ENCODE measurements at places on chromosomes 1 and 21. TPM values are rescaled to one million over a fixed set of nuclear protein-coding genes. Genes with fewer than 3 reads are reported as not detected.

E2F2 gene
- total RNA-seq = 5.4 TPM

WNT3A gene
- total RNA-seq = 0.16 TPM

DPT gene
- total RNA-seq = 0.11 TPM

SLX9 gene
- 81.0 TPM for total RNA-seq

RXRG gene
- not detected for total RNA-seq

RGS1 gene
- total RNA-seq = 0.22 TPM

GRCh38 chr1:18417316-18418269, 63.1 kb upstream of the KLHDC7A start:
- peaks cover 6% of the 10 kb centered on the region for H3K27me3 ChIP-seq
- H3K27ac ChIP-seq = peak overlapping the region; percentile 98
- DNase-seq = no peak
- peaks cover 84% of the 10 kb centered on the region for H3K4me1 ChIP-seq
- peaks cover 23% of the 10 kb centered on the region for H3K36me3 ChIP-seq

DNA sequence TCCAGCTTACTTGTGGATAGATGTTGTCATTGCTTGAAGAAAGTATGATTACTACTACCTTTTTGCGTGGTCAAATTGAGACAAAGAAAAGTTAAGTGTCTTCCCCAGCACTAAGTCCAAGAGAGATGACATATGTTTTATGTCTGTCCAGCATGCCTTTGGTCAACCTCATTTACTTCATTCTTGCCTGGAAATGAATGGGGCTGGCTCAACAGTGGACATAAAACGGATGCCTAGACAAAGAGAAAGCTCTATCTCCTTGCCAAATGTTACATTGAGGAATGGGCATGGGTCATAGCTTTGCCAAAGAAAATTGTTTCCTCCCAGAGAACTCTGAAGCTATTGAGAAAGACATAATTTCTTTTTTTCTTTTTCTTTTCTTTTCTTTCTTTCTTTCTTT, 82.4 kb upstream of the PLPPR4 start:
- DNase-seq = no peak
- no peaks in the 10 kb centered on the region for H3K27me3 ChIP-seq
- H3K27ac ChIP-seq = no peak overlapping the region
- no peaks in the 10 kb centered on the region for H3K36me3 ChIP-seq

- H3K4me3 ChIP-seq = no peak overlapping the region
- no peaks in the 10 kb centered on the region for H3K36me3 ChIP-seq
- DNase-seq = no peak
- H3K4me1 ChIP-seq = peaks cover 9% of the 10 kb centered on the region
Measured at GRCh38 chr1:188325211-188325610, 1496.5 kb downstream of the PLA2G4A start.

- no peak for DNase-seq
- no peak overlapping the region for H3K27ac ChIP-seq
- no peaks in the 10 kb centered on the region for H3K36me3 ChIP-seq
Measured at GRCh38 chr21:15252431-15252830, 187.6 kb upstream of the NRIP1 start.

- DNase-seq = no peak
- H3K4me1 ChIP-seq = no peaks in the 10 kb centered on the region
- H3K36me3 ChIP-seq = no peaks in the 10 kb centered on the region
- H3K27me3 ChIP-seq = no peaks in the 10 kb centered on the region
- no peak overlapping the region for H3K4me3 ChIP-seq
Measured at GRCh38 chr1:246597340-246597739, 31.1 kb downstream of the CNST start.

DNA sequence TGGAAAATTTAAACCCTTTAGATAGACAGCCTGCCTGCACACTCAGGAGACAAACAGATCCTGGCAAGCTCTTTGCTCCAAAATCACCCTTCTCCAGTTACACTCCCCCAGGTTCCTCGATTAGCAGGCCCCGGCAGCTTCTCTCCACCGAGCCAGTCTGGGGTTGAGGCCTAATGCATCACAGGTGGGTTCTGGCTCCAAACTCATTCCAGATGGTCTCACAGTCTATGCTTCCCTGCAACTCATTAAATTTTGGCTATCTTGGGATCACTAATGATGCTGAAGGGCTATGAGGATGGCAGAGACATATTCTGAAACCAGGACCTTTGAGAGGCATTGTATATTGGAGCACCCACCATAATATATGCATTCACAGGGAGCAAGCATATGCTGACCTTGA, 559.8 kb upstream of the USP24 start:
- H3K36me3 ChIP-seq = no peaks in the 10 kb centered on the region
- DNase-seq = no peak
- H3K27ac ChIP-seq = no peak overlapping the region
- H3K4me3 ChIP-seq = no peak overlapping the region

DNA sequence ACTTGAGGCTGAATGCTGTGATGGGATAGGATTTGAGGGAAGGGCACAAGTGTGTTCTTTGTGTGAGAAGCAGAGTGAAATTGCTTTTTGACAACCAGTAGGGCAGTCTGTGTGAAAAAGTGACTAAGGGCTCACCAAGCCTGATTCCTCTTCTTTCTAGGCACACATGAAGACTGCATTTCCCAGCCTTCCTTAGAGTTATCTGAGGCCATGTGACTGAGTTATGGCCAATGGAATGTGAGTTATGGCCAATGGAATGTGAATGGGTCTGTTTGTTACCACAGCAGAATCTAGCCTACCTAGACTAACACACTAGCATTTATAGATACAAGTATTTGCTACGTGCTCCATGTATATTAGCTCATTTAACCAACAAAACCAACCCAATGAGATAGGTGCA, 35.3 kb upstream of the DIRAS3 start:
- H3K27ac ChIP-seq = no peak overlapping the region
- H3K4me3 ChIP-seq = no peak overlapping the region
- H3K4me1 ChIP-seq = no peaks in the 10 kb centered on the region
- H3K27me3 ChIP-seq = no peaks in the 10 kb centered on the region
- DNase-seq = no peak
- no peaks in the 10 kb centered on the region for H3K36me3 ChIP-seq

GRCh38 chr1:50968158-50968820, 1.8 kb upstream of the CDKN2C start:
- H3K4me1 ChIP-seq = peaks cover 18% of the 10 kb centered on the region
- H3K4me3 ChIP-seq = peak overlapping the region; percentile 69
- DNase-seq = peak; percentile 87
- H3K27me3 ChIP-seq = peaks cover 94% of the 10 kb centered on the region

GRCh38 chr21:32578107-32578691, 7.1 kb downstream of the TCP10L start:
- no peak overlapping the region for H3K4me3 ChIP-seq
- no peaks in the 10 kb centered on the region for H3K27me3 ChIP-seq
- peak; percentile 72 for DNase-seq
- H3K36me3 ChIP-seq = no peaks in the 10 kb centered on the region
- H3K4me1 ChIP-seq = peaks cover 8% of the 10 kb centered on the region

DNA sequence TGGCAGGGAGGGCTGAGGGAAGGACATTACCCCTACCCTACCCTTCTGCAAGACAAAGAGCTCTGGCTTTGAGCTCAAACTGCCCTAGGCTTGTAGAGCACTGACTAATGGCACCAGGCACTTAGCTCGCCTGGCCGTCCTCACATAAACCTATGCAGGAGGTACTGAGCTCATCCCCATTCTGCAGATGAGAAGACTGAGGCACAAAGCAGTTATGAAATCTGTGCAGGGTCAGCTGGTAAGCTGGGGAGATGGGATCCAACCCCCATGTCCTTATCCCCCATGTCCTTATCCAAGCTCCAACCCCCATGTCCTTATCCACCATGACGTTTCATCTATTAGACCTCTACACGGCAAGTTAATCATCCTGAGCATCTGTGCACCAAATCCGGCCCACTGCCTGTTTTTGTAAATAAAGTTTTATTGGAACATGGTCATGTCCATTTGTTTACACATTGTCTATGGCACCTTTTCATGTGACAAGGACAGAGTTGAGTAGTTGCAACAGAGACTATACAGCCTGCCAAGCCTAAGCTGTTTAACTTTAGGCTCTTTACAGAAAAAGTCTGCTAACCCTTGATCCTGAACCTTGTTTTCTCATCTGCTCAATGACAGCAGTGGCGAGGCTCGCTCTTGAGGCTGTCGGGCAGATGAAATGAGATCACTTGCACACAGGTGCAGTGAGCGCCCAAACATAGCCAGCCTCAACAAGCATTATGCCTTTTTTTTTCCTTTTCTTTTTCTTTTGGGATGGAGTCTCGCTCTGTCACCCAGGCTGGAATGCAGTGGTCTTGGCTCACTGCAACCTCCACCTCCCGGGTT, 86.8 kb downstream of the FBXO2 start:
- H3K27me3 ChIP-seq = no peaks in the 10 kb centered on the region
- H3K27ac ChIP-seq = no peak overlapping the region
- H3K36me3 ChIP-seq = no peaks in the 10 kb centered on the region
- no peak for DNase-seq
- peaks cover 23% of the 10 kb centered on the region for H3K4me1 ChIP-seq

GRCh38 chr1:99657213-99658030, 11.5 kb downstream of the PALMD start:
- no peak for DNase-seq
- no peaks in the 10 kb centered on the region for H3K36me3 ChIP-seq
- no peak overlapping the region for H3K27ac ChIP-seq
- no peak overlapping the region for H3K4me3 ChIP-seq
- H3K4me1 ChIP-seq = peaks cover 12% of the 10 kb centered on the region
- H3K27me3 ChIP-seq = no peaks in the 10 kb centered on the region

GRCh38 chr1:4253935-4254334, 353.9 kb upstream of the C1orf174 start:
- no peak overlapping the region for H3K4me3 ChIP-seq
- DNase-seq = no peak
- no peaks in the 10 kb centered on the region for H3K4me1 ChIP-seq
- peaks cover 10% of the 10 kb centered on the region for H3K27me3 ChIP-seq
- H3K36me3 ChIP-seq = peaks cover 64% of the 10 kb centered on the region

- H3K4me1 ChIP-seq = peaks cover 55% of the 10 kb centered on the region
- no peaks in the 10 kb centered on the region for H3K36me3 ChIP-seq
- H3K27me3 ChIP-seq = peaks cover 4% of the 10 kb centered on the region
- DNase-seq = no peak
Measured at GRCh38 chr1:8211883-8212579, 105.9 kb upstream of the SLC45A1 start.

DNA sequence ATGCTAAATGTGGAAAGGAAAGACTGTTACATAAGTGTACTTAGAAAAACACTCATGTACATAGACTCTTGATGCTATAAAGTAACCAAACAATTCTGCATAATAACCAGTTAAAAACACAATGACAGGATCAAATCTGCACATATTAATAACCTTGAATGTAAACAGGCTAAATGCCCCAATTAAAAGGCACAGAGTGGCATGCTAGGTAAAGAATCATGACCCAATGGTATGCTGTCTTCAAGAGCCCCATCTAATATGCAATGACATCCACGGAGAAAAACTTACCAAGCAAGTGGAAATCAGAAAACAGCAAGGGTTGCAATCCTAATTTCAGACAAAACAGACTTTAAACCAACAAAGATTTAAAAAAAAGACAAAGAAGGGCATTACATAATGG, 644.8 kb upstream of the PKN2 start:
- peaks cover 6% of the 10 kb centered on the region for H3K4me1 ChIP-seq
- peaks cover 24% of the 10 kb centered on the region for H3K36me3 ChIP-seq
- no peak overlapping the region for H3K4me3 ChIP-seq
- 0 out of 2 replicates have a peak, but pooled peaks cover 2% of the 10 kb centered on the region for H3K27me3 ChIP-seq

GRCh38 chr1:190084552-190084951, 393.1 kb downstream of the BRINP3 start:
- peak overlapping the region; percentile 86 for H3K27ac ChIP-seq
- H3K36me3 ChIP-seq = no peaks in the 10 kb centered on the region
- DNase-seq = peak; percentile 85
- peak overlapping the region; percentile 16 for H3K4me3 ChIP-seq

- H3K27me3 ChIP-seq = no peaks in the 10 kb centered on the region
- no peaks in the 10 kb centered on the region for H3K4me1 ChIP-seq
- no peak for DNase-seq
- H3K27ac ChIP-seq = no peak overlapping the region
- no peak overlapping the region for H3K4me3 ChIP-seq
- H3K36me3 ChIP-seq = no peaks in the 10 kb centered on the region
Measured at GRCh38 chr1:104780470-104781078, 1030.9 kb downstream of the AMY1C start.

GRCh38 chr1:108722292-108722691, 9.6 kb downstream of the FNDC7 start:
- no peak overlapping the region for H3K27ac ChIP-seq
- no peaks in the 10 kb centered on the region for H3K36me3 ChIP-seq
- H3K27me3 ChIP-seq = no peaks in the 10 kb centered on the region
- DNase-seq = no peak
- peaks cover 18% of the 10 kb centered on the region for H3K4me1 ChIP-seq
- H3K4me3 ChIP-seq = no peak overlapping the region

- no peak overlapping the region for H3K27ac ChIP-seq
- H3K36me3 ChIP-seq = peaks cover 78% of the 10 kb centered on the region
- H3K27me3 ChIP-seq = no peaks in the 10 kb centered on the region
- no peak for DNase-seq
- H3K4me1 ChIP-seq = no peaks in the 10 kb centered on the region
Measured at GRCh38 chr1:117077267-117077666, 17.1 kb downstream of the TTF2 start.

Measured in WTC11 (cell line).